ENCODE measurements at places on chromosomes 16 and 17.
A peak's percentile ranks its signal among the peaks of the same experiment; 100 is the strongest.

GRCh38 chr17:10463402-10463801, 6.0 kb downstream of the MYH4 start:
- no peak for DNase-seq
- H3K27me3 ChIP-seq: no peaks in the 10 kb centered on the region
- H3K27ac ChIP-seq: no peak overlapping the region
- H3K36me3 ChIP-seq: no peaks in the 10 kb centered on the region
- H3K4me3 ChIP-seq: no peak overlapping the region

DNA sequence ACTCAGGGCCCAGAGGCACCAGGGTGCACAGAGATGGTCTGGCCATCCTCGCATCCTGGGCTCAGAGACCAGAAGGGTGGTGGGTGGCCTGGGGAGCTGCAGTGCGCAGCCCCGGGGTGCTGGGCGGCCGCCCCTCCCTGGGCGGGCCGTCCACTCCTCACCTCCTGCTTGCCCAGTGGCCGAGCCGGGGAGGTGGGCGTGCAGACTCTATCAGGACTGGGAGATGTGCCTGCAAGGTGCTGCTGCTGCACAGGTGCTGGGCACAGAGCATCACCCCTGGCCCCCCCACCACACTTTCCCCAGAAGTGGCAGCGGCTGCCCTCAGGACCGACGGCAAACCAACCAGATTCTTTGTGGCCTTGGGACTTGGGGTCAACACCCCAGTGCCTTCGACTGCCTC, at the start of gene SCN4A:
SCN4A (minus strand) TSS at position 123 of the 400 bp plus-strand sequence; CDS start at position 46, 77 bp downstream.
- no peaks in the 10 kb centered on the region for H3K4me1 ChIP-seq
- no peak within 1 kb of the TSS for H3K27ac ChIP-seq
- H3K36me3 ChIP-seq: no peaks in the 10 kb centered on the region
- H3K4me3 ChIP-seq: no peak within 1 kb of the TSS
- peaks cover 2% of the 10 kb centered on the region for H3K27me3 ChIP-seq
- no peak for DNase-seq

- no peaks in the 10 kb centered on the region for H3K27me3 ChIP-seq
- H3K27ac ChIP-seq: peak overlapping the region; percentile 96
- DNase-seq: no peak
- peak overlapping the region; percentile 91 for H3K4me3 ChIP-seq
- peaks cover 2% of the 10 kb centered on the region for H3K36me3 ChIP-seq
Measured at GRCh38 chr17:40323391-40324381, 14.7 kb downstream of the RARA start.

DNA sequence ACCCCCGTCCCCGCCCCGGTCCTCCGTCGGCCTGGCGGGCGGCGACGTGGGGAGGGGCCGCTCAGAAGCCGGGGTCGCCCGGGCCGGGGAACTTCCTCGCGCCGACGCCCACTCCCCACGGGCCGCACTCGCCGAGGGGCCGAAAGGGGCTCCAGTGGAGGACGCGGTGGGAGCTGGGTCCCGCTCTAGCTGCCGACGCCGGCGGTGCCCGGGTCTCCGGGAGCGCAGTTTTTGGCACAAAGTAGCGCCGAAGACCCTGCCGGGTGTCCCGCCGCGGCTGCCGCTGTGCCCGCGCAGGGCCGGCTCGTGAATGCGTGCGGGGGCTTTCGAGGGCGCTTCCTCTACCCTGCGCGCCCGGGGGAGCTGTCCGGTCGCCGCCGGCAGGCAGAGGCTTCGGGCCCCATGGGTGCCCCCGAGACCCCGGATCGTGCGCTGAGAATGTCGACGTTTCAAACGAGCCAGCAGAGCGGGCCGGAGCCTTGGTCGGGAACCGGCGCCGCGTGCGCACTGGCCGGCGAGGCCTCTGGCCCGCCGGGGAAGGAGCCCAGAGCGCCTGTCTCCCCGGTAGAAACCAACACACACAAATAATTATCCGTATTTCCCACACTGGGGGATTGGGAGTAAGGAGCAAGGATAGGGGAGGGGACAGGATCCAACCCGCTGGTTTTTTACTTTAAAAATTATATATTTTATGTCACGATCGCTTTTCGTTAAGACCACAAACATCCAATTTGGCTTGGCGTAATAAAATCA, 46.6 kb upstream of the SLC38A10 start:
- H3K36me3 ChIP-seq: no peaks in the 10 kb centered on the region
- no peaks in the 10 kb centered on the region for H3K27me3 ChIP-seq
- H3K27ac ChIP-seq: no peak overlapping the region
- H3K4me1 ChIP-seq: no peaks in the 10 kb centered on the region

- H3K27me3 ChIP-seq: no peaks in the 10 kb centered on the region
- no peaks in the 10 kb centered on the region for H3K4me1 ChIP-seq
- DNase-seq: no peak
- no peak overlapping the region for H3K27ac ChIP-seq
Measured at GRCh38 chr16:81883235-81883634, 104.1 kb downstream of the PLCG2 start.

- H3K27ac ChIP-seq: peak overlapping the region; percentile 49
- H3K4me1 ChIP-seq: peaks cover 15% of the 10 kb centered on the region
- H3K27me3 ChIP-seq: no peaks in the 10 kb centered on the region
- DNase-seq: no peak
Measured at GRCh38 chr17:27888945-27889344, 4.2 kb downstream of the LYRM9 start.

DNA sequence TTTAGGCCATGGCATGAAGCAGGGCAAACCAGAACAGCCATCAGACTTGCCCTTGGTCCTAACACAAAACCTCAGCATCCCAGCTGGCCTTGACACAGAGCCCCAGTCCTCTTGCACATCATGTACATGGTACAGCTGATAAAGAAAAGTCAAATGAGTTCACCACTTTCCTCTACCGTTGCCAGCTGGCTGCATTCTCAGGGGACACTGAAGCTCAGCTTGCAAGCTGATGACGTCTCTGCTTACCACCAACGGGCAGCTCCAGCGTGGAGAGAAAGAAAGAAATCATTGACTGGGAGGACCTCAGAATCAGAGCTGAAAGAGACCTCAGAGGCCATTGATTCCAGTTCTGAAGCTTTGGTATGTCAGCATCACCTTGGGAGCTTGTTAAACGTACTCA, 80.7 kb upstream of the CES5A start:
- no peak overlapping the region for H3K4me3 ChIP-seq
- no peak for DNase-seq
- H3K27me3 ChIP-seq: no peaks in the 10 kb centered on the region
- H3K27ac ChIP-seq: no peak overlapping the region
- no peaks in the 10 kb centered on the region for H3K4me1 ChIP-seq
- H3K36me3 ChIP-seq: no peaks in the 10 kb centered on the region

- no peak for DNase-seq
- H3K36me3 ChIP-seq: no peaks in the 10 kb centered on the region
- no peak overlapping the region for H3K27ac ChIP-seq
- H3K4me1 ChIP-seq: no peaks in the 10 kb centered on the region
- no peak overlapping the region for H3K4me3 ChIP-seq
Measured at GRCh38 chr17:11388054-11388453, 147.0 kb downstream of the SHISA6 start.

GRCh38 chr17:48477221-48477620, 47.2 kb upstream of the SKAP1 start:
- no peak overlapping the region for H3K27ac ChIP-seq
- DNase-seq: no peak
- no peaks in the 10 kb centered on the region for H3K27me3 ChIP-seq
- H3K36me3 ChIP-seq: no peaks in the 10 kb centered on the region

DNA sequence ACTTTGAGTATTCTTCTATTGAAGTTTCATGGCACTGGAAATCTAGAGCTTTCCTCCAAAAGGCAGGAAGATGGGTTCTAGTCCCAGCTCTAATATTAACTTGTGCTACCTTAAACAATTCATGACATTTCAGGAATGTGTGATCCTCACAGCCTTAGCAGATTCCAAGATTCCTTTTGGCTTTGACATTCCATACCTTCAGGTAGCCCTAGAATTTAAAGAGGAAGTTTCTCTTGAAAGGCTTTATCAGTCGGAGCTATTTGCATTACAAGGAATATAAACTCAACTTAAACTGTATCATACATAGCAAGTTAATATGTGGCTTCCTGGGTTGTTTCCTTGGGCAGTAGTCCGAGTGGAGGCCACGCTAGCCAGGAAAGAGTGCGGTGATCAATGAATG, 330.0 kb downstream of the SHISA9 start:
- H3K36me3 ChIP-seq: no peaks in the 10 kb centered on the region
- H3K4me3 ChIP-seq: no peak overlapping the region
- no peaks in the 10 kb centered on the region for H3K27me3 ChIP-seq
- no peak overlapping the region for H3K27ac ChIP-seq
- DNase-seq: no peak

DNA sequence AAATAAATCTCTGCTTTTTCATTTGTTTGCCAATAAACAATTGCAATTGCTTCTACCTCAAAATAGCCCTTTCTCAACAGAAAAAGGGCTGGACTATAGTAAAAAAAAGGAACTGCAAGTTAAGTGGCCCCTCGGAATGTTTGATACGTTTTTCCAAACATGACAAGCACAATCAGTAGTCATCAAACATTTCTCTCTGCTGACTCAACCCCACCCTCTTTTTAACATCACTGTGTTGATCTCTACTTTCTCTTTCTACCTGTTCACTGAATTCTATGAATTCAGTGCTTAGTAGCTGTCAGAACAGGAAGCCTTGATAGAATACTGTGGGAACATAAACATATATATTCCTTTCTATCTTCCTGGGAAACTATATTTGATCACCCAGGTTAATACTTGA, 116.5 kb upstream of the AXIN2 start:
- no peak for DNase-seq
- H3K36me3 ChIP-seq: no peaks in the 10 kb centered on the region
- H3K4me3 ChIP-seq: no peak overlapping the region
- no peaks in the 10 kb centered on the region for H3K4me1 ChIP-seq

- peaks cover 13% of the 10 kb centered on the region for H3K4me1 ChIP-seq
- no peaks in the 10 kb centered on the region for H3K27me3 ChIP-seq
- peak overlapping the region; percentile 88 for H3K4me3 ChIP-seq
- no peak overlapping the region for H3K27ac ChIP-seq
- DNase-seq: peak; percentile 89
Measured at GRCh38 chr17:67246653-67247415, 1.8 kb upstream of the HELZ start.

GRCh38 chr16:67301080-67301782, 21.9 kb downstream of the PLEKHG4 start:
- no peak overlapping the region for H3K4me3 ChIP-seq
- no peaks in the 10 kb centered on the region for H3K4me1 ChIP-seq
- no peaks in the 10 kb centered on the region for H3K36me3 ChIP-seq
- peaks cover 2% of the 10 kb centered on the region for H3K27me3 ChIP-seq

DNA sequence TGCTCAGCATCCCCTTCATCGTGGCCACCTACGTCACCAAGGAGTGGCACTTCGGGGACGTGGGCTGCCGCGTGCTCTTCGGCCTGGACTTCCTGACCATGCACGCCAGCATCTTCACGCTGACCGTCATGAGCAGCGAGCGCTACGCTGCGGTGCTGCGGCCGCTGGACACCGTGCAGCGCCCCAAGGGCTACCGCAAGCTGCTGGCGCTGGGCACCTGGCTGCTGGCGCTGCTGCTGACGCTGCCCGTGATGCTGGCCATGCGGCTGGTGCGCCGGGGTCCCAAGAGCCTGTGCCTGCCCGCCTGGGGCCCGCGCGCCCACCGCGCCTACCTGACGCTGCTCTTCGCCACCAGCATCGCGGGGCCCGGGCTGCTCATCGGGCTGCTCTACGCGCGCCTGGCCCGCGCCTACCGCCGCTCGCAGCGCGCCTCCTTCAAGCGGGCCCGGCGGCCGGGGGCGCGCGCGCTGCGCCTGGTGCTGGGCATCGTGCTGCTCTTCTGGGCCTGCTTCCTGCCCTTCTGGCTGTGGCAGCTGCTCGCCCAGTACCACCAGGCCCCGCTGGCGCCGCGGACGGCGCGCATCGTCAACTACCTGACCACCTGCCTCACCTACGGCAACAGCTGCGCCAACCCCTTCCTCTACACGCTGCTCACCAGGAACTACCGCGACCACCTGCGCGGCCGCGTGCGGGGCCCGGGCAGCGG, 3.2 kb downstream of the UTS2R start:
- no peak overlapping the region for H3K27ac ChIP-seq
- H3K36me3 ChIP-seq: no peaks in the 10 kb centered on the region
- H3K27me3 ChIP-seq: peaks cover 4% of the 10 kb centered on the region
- no peak for DNase-seq
- no peak overlapping the region for H3K4me3 ChIP-seq

DNA sequence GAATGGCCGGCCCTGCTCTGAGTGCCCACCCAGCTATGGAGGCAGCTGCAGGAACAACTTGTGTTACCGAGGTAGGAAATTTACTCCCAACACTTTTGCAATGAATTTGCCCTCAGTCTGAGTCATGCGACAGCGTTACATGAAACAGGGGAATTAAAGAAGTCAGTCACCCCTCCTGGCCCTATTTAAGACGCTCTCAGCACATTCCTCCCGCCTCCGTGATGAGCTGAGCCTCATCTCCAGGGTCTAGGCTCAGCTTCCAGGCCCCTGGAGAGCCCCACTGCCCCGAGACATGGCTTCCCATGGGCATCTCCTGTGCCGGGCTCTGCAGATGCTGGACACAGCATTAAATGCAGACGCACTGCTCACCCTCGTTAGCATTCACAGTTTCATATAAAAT, 35.0 kb downstream of the CRISPLD2 start:
- no peak overlapping the region for H3K4me3 ChIP-seq
- DNase-seq: no peak
- peaks cover 2% of the 10 kb centered on the region for H3K27me3 ChIP-seq
- H3K4me1 ChIP-seq: no peaks in the 10 kb centered on the region
- H3K27ac ChIP-seq: no peak overlapping the region
- H3K36me3 ChIP-seq: no peaks in the 10 kb centered on the region

DNA sequence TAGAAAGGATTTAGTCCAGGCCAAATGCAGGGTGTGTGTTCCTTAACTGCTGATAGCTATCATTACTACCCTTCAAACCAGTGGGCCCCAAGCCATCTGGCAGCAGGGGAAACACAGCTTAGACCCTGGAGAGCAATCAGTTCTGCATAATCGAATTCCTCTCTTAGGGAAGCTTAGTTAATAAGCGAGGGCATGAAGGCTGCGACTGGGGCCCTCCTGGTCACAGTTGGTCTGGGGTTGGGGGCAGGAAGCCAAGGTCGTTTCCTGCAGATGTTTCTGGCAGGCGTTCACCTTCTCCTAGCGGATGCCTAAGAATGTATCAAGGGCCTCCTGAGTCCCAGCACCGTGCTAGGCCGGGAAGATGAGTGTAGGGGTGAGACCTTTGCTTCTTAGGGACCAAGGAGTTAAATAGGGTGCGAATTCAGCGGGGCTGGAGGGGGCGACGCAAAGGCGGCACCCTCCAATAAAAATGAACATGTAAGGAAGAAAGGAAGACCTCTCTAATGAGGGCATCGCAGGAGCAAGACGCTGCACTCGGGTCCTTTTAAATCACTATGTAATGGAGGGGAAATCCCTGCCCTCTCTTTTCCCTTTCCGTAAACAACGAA, 16.5 kb upstream of the EEF2K start:
- H3K4me3 ChIP-seq: peak overlapping the region; percentile 73
- peak overlapping the region; percentile 77 for H3K27ac ChIP-seq

GRCh38 chr16:53950677-53951076, 246.7 kb downstream of the FTO start:
- peaks cover 12% of the 10 kb centered on the region for H3K4me1 ChIP-seq
- H3K27ac ChIP-seq: no peak overlapping the region
